ENCODE measurements at places on chromosomes 1 and 21. TPM values are rescaled to one million over a fixed set of nuclear protein-coding genes. Genes with fewer than 3 reads are reported as not detected.

Gene TLR5
- total RNA-seq: 0.36 TPM

Gene KLF17
- total RNA-seq: 0.13 TPM

Gene SPRR2B
- total RNA-seq: not detected

Gene TNFAIP8L2
- total RNA-seq: not detected

Gene HENMT1
- total RNA-seq: 1.9 TPM

Gene CD247
- total RNA-seq: not detected

Gene APH1A
- total RNA-seq: 83.1 TPM

Gene MX1
- total RNA-seq: 3.1 TPM

Gene CELSR2
- 6.3 TPM for total RNA-seq

Gene S100A9
- not detected for total RNA-seq

Gene CLDN17
- not detected for total RNA-seq

Gene FAM72C
- 0.46 TPM for total RNA-seq

Gene IGSF9
- not detected for total RNA-seq

Measured in smooth muscle cell of the pulmonary artery (primary cell).